ENCODE measurements at places on chromosomes 2 and 18. TPM values are rescaled to one million over a fixed set of nuclear protein-coding genes. Genes with fewer than 3 reads are reported as not detected.

Gene CHRNG
- total RNA-seq = not detected

Gene SH3YL1
- 48.3 TPM for total RNA-seq

Gene TDRD15
- total RNA-seq = not detected

GRCh38 chr18:76838182-76838581, 15.8 kb downstream of the ZNF236 start:
- no peaks in the 10 kb centered on the region for H3K4me1 ChIP-seq
- no peak overlapping the region for H3K4me3 ChIP-seq
- no peaks in the 10 kb centered on the region for H3K27me3 ChIP-seq
- H3K27ac ChIP-seq = no peak overlapping the region
- no peak for DNase-seq
- H3K36me3 ChIP-seq = no peaks in the 10 kb centered on the region

GRCh38 chr2:1652034-1652790, 92.1 kb downstream of the PXDN start:
- H3K27me3 ChIP-seq = no peaks in the 10 kb centered on the region
- no peak overlapping the region for H3K4me3 ChIP-seq
- peak overlapping the region; percentile 12 for H3K27ac ChIP-seq

DNA sequence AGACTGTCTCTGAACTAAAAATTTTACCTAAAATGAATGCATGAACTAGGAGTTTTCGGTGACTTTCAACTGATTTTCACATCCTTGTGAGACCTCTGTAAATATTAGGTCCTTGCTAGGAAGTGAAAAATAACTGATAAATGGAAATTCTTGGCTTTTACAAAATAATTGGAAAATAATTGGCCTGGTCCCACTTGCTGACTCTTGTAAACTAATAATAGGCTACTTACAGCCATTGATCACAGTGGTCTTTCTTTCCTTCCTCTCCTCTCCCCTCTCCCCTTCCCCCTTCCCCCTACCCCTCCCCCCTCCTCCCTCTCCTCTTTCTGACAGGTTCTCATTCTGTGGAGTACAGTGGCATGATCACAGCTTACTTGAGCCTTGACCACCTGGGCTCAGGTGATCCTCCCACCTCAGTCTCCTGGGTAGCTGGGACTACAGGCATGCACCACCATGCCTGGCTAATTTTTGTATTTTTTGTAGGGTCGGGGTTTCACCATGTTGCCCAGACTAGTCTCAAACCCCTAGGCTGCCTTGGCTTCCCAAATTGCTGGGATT, 38.3 kb downstream of the UGP2 start:
- H3K27ac ChIP-seq = no peak overlapping the region
- H3K27me3 ChIP-seq = no peaks in the 10 kb centered on the region
- no peak for DNase-seq
- H3K4me1 ChIP-seq = peaks cover 10% of the 10 kb centered on the region
- no peak overlapping the region for H3K4me3 ChIP-seq

DNA sequence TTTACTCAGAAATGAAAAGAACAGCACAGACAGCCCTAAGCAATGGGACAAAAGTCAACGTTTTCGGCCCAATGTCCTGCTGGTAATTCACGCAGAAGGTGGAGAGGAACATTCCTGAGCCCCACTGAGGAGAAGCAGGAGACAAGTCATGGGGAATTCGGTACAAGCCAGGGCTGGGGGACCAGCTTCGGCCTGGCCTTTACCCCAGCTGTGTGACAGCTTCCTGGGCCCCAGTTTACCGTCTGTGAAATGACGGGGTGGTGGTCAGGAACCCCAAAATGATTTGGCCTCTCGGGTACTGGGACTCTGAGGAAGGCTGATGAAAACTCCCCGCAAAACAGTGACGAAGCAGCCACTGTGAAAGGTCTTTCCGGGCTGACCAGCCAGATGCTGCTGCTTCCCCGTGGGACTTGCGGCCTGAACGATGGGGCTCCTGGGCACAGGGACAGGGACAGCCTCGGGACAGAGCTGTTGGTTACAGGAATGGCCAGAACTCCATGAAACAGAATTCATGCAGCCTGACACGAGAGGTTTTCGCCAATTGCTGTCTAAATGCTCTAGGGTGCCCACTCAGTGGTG, 21.6 kb downstream of the KIF1A start:
- no peaks in the 10 kb centered on the region for H3K36me3 ChIP-seq
- no peaks in the 10 kb centered on the region for H3K4me1 ChIP-seq
- no peak overlapping the region for H3K4me3 ChIP-seq
- H3K27ac ChIP-seq = no peak overlapping the region

DNA sequence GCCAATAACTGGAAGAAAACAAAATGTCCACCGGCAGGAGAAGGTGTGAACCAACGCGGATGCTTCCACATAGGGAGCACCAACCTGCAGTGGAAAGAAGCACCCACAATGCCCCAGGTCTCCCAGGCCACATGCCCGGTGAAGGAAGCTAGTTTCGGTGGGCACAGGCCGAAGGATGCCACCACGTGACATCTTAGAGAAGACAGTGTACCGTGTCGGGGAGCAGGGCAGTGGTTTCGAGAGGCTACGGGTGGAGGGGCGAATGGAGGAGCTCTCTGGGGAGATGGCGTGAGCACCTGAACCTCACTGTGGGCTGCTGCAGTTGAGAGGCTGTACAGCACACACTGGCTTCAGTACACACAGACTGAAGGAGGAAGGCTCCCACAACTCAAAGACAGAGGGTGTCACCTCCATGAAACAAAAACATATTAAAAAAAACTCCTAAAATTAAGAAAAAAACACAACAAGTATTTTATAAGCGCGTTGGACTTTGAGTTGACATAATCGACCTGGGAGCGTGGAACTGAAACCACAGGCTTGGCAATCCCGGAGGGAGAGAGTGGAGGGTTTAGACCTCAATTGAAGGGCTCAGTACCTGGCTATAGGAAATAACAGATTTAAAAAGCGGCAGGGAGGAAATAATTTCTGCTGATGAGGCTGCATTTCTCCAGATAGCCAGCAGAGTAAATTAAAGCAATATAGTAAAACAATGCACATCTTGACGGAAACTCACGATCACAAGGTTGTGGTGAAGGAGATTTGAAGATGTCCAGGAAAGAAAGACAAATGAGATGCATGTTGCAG, 160.1 kb downstream of the RTP5 start:
- peak; percentile 36 for DNase-seq
- H3K27ac ChIP-seq = no peak overlapping the region
- no peak overlapping the region for H3K4me3 ChIP-seq
- peaks cover 23% of the 10 kb centered on the region for H3K27me3 ChIP-seq
- no peaks in the 10 kb centered on the region for H3K4me1 ChIP-seq
- H3K36me3 ChIP-seq = no peaks in the 10 kb centered on the region

- no peaks in the 10 kb centered on the region for H3K27me3 ChIP-seq
- DNase-seq = no peak
- no peak overlapping the region for H3K27ac ChIP-seq
- peaks cover 7% of the 10 kb centered on the region for H3K4me1 ChIP-seq
- no peaks in the 10 kb centered on the region for H3K36me3 ChIP-seq
- H3K4me3 ChIP-seq = no peak overlapping the region
Measured at GRCh38 chr2:20145497-20146193, 79.3 kb downstream of the SDC1 start.

- peak; percentile 72 for DNase-seq
- no peaks in the 10 kb centered on the region for H3K36me3 ChIP-seq
- no peak overlapping the region for H3K27ac ChIP-seq
- no peak overlapping the region for H3K4me3 ChIP-seq
- peaks cover 10% of the 10 kb centered on the region for H3K4me1 ChIP-seq
Measured at GRCh38 chr2:120599072-120599471, 136.6 kb upstream of the GLI2 start.

Data from upper lobe of right lung (tissue), 1 donor.